Frontal cortex (tissue), 4 donors: ENCODE measurements at places on chromosomes 12 and 14. TPM values are rescaled to one million over a fixed set of nuclear protein-coding genes. Genes with fewer than 3 reads are reported as not detected.

Gene REC8
- 15.1 TPM for total RNA-seq

Gene TCTN2
- 46.5 TPM for total RNA-seq

Gene ZNF891
- 6.9 TPM for total RNA-seq

Gene TCTN1
- 35.9 TPM for total RNA-seq

Gene FGF6
- total RNA-seq: not detected

Gene HOXC13
- not detected for total RNA-seq

Gene PPM1H
- 11.8 TPM for total RNA-seq

Gene RNASE3
- not detected for total RNA-seq
